ENCODE measurements at places on chromosomes 1 and 21. TPM values are rescaled to one million over a fixed set of nuclear protein-coding genes. Genes with fewer than 3 reads are reported as not detected.

- H3K27ac ChIP-seq = no peak overlapping the region
- no peaks in the 10 kb centered on the region for H3K27me3 ChIP-seq
- no peak overlapping the region for H3K4me3 ChIP-seq
- no peaks in the 10 kb centered on the region for H3K36me3 ChIP-seq
- peaks cover 12% of the 10 kb centered on the region for H3K4me1 ChIP-seq
Measured at GRCh38 chr1:22841142-22841541, 130.5 kb downstream of the EPHB2 start.

Gene NMNAT2
- total RNA-seq = 8.8 TPM

DNA sequence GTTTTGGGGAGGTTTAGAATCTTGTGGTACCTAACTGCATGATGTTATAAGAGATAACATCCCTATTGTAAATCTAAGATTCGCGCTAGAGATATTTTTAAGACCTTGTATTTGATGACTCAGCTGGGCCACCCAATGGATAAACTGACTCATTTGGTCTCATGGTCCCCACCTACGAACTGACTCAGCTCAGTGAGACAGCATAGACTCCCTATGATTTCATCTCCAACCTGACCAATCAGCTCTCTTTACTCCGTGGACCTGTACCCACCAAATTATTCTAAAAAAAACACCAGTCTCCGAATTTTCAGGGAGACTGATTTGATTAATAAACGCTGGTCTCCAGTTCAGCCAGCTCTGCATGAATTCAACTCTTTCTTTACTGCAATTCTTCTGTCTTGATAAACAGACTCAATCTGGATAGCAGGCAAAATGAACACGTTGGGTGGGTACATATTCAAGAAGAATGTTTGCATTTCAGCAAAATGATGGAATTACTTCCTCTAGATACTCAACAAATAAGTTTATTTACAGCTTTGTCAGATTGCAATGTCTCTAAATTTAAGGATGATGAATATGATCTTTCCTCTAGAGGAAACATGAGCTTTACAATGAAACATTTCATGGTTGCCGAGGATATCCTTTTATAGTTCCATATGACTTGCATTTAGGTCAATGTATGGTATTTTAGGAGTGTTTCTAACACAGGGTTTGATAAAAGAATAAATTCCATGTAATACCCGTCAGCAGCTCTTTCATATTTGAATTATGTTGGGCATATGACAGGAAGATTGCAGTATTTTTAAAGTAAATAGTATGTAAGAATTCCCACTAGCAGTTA is 516.6 kb upstream of the RGS18 start:
- no peaks in the 10 kb centered on the region for H3K27me3 ChIP-seq
- no peak for DNase-seq
- no peak overlapping the region for H3K4me3 ChIP-seq
- no peaks in the 10 kb centered on the region for H3K4me1 ChIP-seq
- no peak overlapping the region for H3K27ac ChIP-seq

DNA sequence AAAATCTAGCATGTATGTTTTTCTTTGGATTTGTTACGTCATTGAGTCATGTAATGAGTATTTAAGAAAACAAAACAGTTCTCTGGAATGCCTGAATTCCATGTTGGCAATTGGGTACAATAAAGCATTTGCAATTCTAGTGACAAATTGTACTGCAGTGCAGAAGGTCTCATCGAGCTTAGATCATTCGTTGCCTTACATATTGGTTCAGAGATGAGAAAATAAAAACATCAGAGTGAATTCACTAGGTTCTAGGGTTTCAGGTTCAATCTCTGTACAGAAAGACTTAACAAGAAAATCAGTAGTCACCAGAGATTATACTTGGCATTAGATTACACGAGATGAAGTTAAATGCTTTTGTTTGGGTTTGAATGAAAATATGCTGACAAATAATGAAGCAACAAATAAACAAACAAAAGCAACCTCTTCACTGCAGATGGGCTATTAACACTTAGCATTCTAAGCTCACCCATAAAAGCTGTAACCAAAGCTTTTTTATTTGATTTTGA is 124.7 kb downstream of the RYR2 start:
- no peak for DNase-seq
- H3K27ac ChIP-seq = no peak overlapping the region
- peaks cover 56% of the 10 kb centered on the region for H3K4me1 ChIP-seq

- no peaks in the 10 kb centered on the region for H3K27me3 ChIP-seq
- H3K36me3 ChIP-seq = no peaks in the 10 kb centered on the region
- no peak overlapping the region for H3K4me3 ChIP-seq
Measured at GRCh38 chr1:165816826-165817497, 10.5 kb upstream of the UCK2 start.

Gene DNAJB4
- total RNA-seq = 26.0 TPM

DNA sequence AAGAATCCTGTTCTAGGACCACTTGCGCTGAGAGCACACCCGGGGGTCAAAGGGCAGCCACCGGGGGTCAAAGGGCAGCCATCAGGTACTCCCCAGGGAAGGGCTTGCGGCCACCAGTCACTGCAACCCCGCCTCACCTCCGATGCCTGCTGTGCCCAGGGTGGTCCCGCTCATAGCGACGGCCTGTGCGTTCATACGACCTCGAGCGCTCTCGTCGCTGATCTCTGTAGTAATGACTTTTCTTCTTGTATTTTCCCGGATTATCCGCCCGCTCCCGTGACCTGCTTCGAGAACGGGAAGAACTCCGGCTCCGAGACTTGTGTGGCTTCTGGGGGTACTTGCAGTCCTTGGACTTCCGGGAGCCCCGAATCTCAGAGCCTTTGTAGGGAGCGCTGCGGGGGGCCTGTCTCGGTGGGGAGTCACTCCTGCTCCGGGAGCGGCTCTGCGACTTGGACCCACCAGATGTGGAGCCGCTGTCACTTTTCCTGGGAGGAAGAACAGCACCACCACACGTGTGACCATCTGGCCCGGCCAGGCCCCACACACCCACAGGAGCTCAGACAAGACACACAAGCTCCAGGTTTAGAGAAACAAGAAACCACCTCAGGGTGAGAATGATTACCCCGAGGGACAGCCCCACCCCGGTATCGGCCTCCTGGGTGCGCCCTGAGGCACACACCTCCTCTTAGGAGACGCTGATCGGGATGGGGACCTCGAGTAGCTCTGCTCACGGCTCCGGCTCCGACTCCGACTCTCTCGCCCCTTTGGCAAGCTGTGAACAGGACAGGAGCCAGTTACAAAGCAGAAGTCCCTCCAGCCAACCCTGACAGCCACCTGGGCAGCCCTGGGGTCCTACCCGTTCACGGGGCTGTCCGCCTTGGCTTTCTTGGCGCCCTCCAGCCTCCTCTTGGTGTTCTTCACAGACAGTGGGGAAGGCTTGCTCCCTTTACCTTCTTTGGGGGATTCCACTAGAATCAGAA is 11.7 kb downstream of the CCNL2 start:
- H3K27me3 ChIP-seq = no peaks in the 10 kb centered on the region
- no peak overlapping the region for H3K27ac ChIP-seq
- peaks cover 73% of the 10 kb centered on the region for H3K36me3 ChIP-seq
- H3K4me1 ChIP-seq = no peaks in the 10 kb centered on the region
- no peak for DNase-seq

Measured in WTC11 (cell line).